Foreskin keratinocyte (primary cell): ENCODE measurements at places on chromosomes 2 and 18. TPM values are rescaled to one million over a fixed set of nuclear protein-coding genes. Genes with fewer than 3 reads are reported as not detected.

DNA sequence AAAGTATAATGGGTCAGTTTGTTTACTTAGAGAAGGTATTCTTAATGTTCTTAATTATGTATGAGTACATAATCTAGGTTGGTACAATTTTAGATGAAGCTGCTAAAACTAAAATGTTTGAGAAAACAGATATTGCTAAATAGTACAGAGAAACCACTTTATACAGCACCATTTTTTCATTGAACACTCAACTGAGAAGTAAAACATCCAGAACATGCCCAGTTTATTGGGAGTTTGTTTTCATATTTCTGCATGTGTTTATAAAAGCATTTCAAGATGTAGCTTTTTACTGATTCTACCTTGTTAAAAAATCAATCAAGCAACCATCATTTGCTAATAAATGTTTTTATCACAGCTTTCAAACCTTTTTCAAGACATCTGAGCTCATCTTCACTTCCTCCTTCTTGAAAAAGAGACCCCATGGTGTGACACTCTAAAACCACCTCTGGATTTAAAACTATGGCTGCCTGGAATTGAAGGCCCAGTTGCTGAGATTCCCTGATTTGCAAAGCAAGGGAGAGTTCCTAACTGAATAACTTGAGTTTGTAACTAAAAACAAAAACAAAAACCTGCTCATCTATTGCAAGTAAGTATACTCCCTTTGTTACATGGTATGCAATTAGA lies 585.9 kb downstream of the ZEB2 start:
- no peak for DNase-seq

DNA sequence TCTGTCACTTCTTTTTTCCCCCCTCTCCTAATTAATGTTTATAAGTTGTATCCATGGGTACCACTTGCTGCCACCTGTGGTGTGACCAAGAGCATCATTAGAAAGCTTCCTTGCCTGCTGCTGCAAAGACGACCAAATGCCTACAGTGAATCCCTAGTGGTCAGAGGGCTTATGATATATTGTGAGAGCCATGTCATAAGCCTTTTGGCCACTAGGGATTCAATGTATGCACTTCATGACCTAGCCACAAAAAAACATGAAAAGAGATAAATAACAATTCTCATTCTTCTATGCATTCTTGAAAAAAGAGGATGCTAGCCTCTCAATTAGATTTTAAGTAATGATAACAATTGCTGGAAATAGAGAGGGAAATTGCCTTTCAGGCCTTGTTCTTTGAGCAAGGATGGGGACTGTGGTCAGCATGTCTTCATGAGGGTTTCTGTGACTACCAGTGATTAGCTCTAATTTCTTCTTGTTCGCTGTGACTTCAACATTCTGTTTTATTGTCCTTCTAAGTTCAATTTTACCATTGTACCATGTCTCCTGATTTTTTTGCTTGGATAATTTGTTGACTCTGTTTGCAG lies 435.3 kb downstream of the TGIF1 start:
- DNase-seq, result no peak

The CLEC4F gene
- not detected in 2 replicates for total RNA-seq

DNA sequence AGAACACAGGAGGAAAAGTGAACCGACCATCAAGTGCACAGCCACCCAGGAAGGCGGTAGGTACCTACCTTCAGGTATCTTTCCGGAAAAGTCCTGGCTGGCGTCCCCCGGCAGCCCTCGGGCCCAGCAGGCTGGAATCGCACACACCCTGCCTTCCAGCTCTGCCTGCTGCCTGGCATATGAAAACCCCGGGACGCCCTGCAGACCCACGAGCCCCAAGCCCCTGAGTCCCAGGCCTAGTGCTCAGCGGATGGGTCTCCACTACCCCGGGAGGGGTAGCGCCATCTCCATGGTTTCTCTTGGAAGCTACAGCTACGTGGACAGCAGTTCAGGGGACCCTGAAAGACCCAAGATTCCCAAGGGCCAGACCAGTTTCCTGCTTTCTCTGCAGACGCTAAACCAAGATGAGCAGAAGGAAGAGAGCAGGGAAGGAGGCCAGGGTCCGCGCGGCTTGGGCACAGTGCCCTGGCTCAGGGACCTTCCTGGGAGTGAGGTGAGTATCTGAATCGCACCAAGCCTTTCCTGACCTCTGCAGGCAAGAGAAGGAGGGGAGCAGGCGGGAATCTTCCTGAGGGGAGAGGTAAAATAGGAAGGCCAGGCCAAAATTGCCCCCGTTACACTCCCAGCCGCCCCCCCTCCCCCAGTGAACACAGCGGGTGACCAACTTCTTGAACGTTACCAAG lies 80.4 kb downstream of the ARHGEF4 start:
- no peak for DNase-seq
